ENCODE measurements at places on chromosomes 6 and 20.
A peak's percentile ranks its signal among the peaks of the same experiment; 100 is the strongest.

- DNase-seq: no peak
Observed at GRCh38 chr6:41374618-41375590, 39.5 kb downstream of the NCR2 start.

DNA sequence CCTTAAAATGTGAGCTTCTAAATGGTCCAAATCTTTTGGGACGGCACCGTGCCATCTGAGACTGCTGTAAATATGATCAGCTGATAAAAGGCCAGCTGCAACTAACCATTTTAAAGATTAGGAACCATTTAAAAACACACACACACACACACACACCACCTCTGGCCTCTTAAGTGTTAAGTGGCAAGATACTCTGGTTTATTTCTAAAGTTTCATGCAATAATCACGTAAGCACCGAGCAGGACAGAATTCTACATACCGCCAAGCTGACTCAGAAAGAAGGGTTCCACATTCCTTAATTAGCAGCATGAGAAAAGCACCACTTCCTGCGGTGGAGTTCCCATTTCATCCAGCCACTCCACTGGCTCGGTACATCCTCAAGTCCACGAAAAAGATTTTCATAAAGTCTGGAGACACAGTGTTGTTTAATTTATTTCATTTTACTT lies 17.8 kb upstream of the ZNF217 start:
- DNase-seq: no peak

- DNase-seq: no peak
Observed at GRCh38 chr20:58603721-58604120, 47.4 kb upstream of the STX16 start.

GRCh38 chr6:158081657-158081935 lies 86.5 kb downstream of the SERAC1 start:
- no peak for DNase-seq

GRCh38 chr20:1757072-1757471 lies 99.5 kb upstream of the SIRPG start:
- no peak for DNase-seq

GRCh38 chr6:73679009-73679408 lies 17.0 kb upstream of the CD109 start:
- no peak for DNase-seq

- no peak for DNase-seq
Observed at GRCh38 chr6:82273295-82273694, 25.8 kb upstream of the IBTK start.

- DNase-seq: no peak
Observed at GRCh38 chr20:1618954-1619540, 762 bp downstream of the SIRPB1 start.

- no peak for DNase-seq
Observed at GRCh38 chr6:41492261-41492891, 53.8 kb upstream of the FOXP4 start.

DNA sequence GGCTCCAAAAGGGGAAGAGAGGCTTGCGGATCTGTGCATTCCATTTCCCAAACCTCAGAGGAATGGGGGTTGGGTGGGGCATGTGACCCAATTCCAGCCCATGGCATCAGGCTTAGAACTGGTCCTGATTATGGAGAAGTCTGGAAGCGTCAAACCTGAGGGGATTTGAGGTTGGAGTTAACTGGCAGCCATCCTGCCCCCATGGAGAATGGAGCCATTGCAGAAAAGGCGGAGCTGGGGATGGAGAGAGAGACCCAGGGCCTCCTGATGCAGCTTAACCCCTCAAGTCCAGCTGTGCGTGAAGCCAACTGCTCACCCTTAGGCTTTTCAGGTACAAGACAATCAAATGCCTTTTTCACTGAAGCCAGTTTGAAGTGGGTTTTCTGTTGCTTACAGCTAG lies 9.9 kb upstream of the SDCBP2 start:
- no peak for DNase-seq

- DNase-seq: no peak
Observed at GRCh38 chr6:161740486-161740885, 466.6 kb upstream of the AGPAT4 start.

- no peak for DNase-seq
Observed at GRCh38 chr6:138106665-138107077, 548 bp downstream of the PERP start.

DNA sequence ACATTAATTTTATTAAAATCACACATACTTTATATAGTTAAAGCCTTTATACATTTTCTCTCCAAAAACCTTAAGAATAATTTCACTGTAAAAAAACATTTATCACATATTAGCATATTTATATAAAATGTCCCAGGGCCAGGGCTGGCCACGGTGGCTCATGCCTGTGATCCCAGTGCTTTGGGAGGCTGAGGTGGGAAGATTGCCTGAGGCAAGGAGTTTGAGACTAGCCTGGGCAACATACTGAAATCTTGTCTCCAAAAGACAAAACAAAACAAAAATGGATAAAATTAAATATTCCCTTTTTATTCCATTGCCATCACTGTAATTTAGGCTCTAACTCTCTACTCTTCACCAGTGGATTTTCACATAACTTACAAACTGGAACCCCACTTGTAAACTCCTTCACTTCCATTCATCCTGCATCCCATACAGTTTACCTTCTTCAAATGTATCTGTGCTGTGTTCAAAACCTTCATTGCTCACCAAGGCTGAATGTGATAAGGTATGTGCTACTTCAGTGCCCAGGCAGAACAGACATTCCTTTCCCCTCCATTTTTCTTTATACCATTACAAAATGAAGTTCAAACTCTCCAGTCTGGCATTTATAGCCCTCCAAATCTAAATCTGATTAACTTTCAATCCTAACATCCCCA lies 42.9 kb upstream of the PIM1 start:
- DNase-seq: no peak

GRCh38 chr6:81252231-81252630 lies 500.2 kb downstream of the TENT5A start:
- DNase-seq: no peak

DNA sequence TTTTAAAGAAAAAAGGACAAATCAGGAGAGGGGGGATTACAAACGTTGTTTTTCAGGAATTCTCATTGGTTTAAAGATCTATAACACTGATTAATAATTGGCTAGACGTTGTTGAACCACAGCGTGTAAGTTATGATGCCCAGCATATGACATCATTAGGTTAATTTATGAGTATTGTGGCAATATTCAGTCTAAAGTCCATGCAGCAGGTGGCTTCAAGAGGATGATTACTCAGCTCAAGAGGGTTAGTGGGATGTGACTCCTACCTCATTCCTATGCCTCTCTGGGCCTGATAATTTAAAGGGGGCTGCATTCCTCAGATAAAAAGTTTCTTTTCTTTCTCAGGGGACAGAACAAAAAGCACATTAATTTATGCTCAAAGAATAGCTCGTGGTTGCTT lies 1309.0 kb downstream of the EPHA7 start:
- no peak for DNase-seq

DNA sequence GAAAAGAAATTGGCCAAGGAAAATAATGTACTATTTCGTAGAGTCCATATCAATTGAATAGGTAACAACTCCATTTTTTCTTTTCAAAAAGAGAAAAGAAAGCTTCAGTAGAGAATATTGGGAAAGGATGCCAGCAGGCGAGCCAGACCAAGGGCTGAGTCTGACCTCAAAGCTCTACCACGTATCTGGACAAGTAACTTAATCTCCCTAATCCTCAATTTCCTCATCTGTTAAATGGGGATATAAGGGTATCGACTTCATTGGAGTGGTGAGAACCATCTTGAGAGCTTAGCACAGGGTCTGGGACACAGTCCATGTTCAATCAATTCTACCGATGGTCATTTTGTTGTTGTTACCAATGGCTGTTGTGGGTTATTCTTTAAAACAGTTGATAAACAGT lies 63.2 kb upstream of the TBC1D7 start:
- no peak for DNase-seq

- DNase-seq: no peak
Observed at GRCh38 chr20:1619861-1620444, at the start of gene SIRPB1. TSS of gene SIRPB1 (minus strand) at chr20:1620009. CDS start at chr20:1619944, 65 bp downstream.

GRCh38 chr6:119148825-119149525 lies 70.5 kb upstream of the FAM184A start:
- DNase-seq: no peak

DNA sequence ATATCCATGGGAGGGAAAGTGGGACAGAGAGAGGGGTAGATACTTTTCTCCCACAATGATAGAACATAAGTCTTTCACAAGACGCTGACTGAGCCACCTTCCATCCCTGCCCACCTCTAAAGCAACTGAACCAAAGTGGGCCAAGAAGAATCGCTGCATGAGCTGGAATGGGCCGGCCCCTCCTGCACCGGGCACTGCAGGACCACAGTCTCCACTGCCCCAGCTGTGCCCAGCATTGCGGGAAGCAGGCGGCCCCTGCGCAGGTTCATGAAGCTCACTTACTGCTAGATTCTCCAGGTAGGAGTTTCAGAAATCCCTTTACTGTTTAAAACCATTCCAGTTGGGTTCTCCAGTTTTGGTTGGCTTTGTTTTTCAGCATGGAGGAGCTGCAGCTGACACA lies 32.0 kb upstream of the CST7 start:
- DNase-seq: no peak

DNA sequence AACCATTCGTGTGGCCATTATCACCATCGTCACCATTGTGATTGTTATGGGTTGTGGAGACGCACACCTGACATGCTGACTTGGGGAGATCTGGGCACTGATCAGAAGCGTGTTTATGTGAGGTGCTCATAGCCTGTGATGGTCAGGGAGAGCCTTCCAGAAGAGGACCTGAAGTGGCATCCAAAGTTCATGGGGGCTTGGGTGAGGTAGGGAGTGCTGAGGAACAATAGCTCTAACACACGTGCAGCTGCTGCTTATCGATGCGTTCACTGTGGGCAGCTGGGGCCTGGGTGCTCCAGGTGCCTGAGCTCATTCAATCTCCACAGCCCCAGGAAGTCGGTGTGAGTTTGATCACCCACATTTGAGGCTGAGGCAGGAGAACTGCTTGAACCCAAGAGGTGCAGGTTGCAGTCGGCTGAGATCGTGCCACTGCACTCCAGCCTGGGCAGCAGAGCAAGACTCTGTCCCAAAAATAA lies 227.3 kb downstream of the PREX1 start:
- DNase-seq: no peak

- DNase-seq: no peak
Observed at GRCh38 chr6:158771399-158772152, 47.6 kb downstream of the EZR start.

- DNase-seq: no peak
Observed at GRCh38 chr20:54126806-54127655, 46.8 kb downstream of the CYP24A1 start.

GRCh38 chr6:15596186-15596896 lies 66.5 kb downstream of the DTNBP1 start:
- DNase-seq: no peak

GRCh38 chr6:7439228-7439627 lies 49.6 kb downstream of the RIOK1 start:
- DNase-seq: no peak

GRCh38 chr20:34495307-34495706 lies 20.9 kb upstream of the DYNLRB1 start:
- DNase-seq: no peak

- DNase-seq: no peak
Observed at GRCh38 chr6:45387236-45387635, 9.5 kb upstream of the SUPT3H start.

GRCh38 chr6:27986928-27987725 lies 30.1 kb downstream of the OR2B6 start:
- no peak for DNase-seq

- no peak for DNase-seq
Observed at GRCh38 chr6:77341058-77341986, 122.0 kb downstream of the HTR1B start.

DNA sequence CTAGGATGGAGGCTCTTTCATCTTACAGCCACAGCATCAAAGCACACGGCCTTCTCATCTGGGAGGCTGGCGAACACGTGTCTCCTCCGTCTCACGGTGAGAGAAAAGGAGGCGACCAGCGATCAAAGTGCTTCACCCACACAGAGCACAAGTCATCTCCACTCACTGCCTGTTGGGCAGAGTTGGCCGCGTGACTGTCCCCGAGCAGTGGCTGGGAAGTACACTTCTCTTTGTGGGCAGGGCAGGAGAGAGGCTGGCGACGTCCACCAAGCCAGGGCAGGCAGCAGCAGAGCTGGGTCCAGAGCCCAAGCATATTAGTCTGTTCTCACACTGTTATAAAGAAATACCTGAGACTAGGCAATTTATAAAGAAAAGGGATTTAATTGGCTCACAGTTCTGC lies 64.1 kb upstream of the FOXC1 start:
- no peak for DNase-seq

DNA sequence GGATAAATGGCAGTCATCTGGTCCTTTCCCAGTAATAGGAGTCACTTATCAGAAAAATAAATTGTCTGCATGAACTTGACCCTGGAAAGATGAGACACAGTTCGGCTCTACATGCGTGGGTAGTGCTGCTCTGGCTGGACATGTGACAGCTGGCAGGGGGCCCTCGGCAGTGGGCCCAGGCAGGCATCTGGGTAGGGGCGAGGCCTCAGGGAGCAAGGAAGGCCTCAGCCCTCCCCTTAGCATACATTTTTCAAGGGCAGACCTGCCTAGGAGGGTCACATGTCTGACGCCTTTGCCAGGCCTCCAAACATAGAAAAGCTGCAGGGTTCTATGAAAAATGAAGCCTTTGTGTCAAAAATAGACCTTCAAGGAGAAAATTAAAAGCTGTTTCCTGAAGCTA lies 12.8 kb upstream of the ILRUN start:
- no peak for DNase-seq

DNA sequence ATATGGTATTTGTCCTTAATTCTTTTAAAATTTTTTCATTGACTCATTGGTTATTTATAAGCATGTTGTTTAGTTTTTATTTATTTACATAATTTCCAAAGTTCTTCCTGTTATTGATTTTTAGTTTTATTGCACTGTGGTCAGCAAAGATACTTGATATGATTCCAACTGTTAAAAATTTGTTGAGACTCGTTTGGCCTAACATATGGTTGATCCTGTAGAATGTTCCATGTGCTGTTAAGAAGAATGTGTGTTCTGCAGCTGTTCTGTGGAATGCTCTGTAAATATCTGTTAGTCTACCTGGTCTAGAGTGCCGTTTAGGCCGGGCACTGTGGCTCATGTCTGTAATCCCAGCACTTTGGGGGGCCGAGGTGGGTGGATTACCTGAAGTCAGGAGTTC lies 197.7 kb downstream of the CD109 start:
- no peak for DNase-seq

- DNase-seq: no peak
Observed at GRCh38 chr20:18719426-18719825, 94.2 kb upstream of the SCP2D1 start.

- DNase-seq: peak; percentile 15
Observed at GRCh38 chr20:5448449-5449118, 131.8 kb upstream of the PROKR2 start.

DNA sequence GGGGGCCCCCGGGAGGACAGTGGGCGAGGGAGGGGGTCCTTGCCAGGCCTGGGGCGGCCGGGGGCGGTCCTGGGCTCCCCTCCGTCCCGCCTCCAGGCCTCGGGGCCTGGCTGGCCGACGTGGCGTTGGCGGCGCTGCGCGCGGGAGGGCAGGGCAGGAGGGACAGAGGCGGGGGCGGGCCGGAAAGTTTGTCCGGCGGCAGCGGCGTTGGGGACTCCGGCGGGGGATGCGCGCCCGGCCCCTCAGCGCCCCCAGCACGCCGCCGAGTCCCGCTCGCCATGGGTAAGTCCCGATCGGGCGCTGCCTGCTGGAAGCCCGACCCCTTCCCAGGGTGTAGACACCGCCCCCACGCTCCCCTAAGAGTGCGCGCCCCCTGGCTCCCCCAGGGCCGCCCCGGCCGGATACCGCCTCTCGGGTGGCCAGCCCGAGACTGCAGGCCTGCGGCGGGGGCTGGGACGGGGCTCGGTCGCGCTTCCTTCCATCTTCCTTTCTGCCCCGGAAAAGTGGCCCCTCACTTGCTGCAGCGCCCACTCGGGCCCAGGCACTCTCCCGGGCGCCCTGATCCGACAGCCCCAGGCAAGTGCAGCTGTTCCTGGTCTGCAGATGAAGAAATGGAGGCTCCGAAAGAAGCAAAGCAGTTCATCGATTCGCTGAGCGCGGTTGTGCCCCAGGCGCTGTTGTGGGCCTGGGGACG lies at the start of gene SLC2A10:
SLC2A10 (plus strand) TSS at position 191 of the 694 bp plus-strand sequence; CDS start at position 279, 88 bp downstream.
- no peak for DNase-seq

All from stimulated activated CD8-positive, alpha-beta memory T cell treated with anti-CD3 and anti-CD28 coated beads, Interleukin-4, amount 100 ng/mL, for 1 hour (primary cell).